ENCODE measurements at places on chromosomes 2 and 18. TPM values are rescaled to one million over a fixed set of nuclear protein-coding genes. Genes with fewer than 3 reads are reported as not detected.

DQX1 gene
- total RNA-seq: not detected

- no peak for DNase-seq
These were observed 56.9 kb downstream of the AFTPH start for GRCh38 chr2:64581018-64581417.

DNA sequence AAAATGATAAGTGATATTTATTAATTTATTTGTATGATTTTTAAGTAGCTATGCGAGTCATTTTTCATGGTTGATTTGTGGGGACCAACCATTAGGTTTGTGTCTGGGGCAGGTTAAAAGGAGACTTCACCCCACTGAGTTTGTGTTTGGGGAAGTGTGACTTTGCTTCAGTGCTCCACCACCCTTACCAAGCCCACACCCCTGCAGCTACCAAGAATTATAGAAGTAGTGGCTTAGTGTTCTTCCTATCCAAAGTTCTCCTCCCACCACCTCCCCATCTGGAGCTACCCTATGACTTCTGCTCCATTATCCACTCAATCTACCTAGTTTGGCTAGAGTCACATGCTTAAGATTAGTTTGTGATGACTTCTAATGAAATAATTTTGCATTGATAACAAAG lies 182.1 kb upstream of the ZEB2 start:
- DNase-seq: no peak

- DNase-seq: no peak
These were observed 27.7 kb downstream of the BIRC6 start for GRCh38 chr2:32384529-32384928.

GRCh38 chr18:9135912-9136314 lies 668 bp upstream of the ANKRD12 start:
- DNase-seq: no peak

Data from prostate gland (tissue), 2 donors.